ENCODE measurements at places on chromosomes 2 and 18. TPM values are rescaled to one million over a fixed set of nuclear protein-coding genes. Genes with fewer than 3 reads are reported as not detected.

Gene SCYGR4
- total RNA-seq, result not detected

Gene QPCT
- total RNA-seq, result 0.68 TPM

Gene RTP5
- total RNA-seq, result 0.10 TPM

Gene NYAP2
- not detected for total RNA-seq

Gene CRYBA2
- not detected for total RNA-seq

Gene RPE
- 46.3 TPM for total RNA-seq

Gene CASP8
- 56.3 TPM for total RNA-seq

Gene PUS10
- 8.9 TPM for total RNA-seq

Gene BOK
- 0.10 TPM for total RNA-seq

DNA sequence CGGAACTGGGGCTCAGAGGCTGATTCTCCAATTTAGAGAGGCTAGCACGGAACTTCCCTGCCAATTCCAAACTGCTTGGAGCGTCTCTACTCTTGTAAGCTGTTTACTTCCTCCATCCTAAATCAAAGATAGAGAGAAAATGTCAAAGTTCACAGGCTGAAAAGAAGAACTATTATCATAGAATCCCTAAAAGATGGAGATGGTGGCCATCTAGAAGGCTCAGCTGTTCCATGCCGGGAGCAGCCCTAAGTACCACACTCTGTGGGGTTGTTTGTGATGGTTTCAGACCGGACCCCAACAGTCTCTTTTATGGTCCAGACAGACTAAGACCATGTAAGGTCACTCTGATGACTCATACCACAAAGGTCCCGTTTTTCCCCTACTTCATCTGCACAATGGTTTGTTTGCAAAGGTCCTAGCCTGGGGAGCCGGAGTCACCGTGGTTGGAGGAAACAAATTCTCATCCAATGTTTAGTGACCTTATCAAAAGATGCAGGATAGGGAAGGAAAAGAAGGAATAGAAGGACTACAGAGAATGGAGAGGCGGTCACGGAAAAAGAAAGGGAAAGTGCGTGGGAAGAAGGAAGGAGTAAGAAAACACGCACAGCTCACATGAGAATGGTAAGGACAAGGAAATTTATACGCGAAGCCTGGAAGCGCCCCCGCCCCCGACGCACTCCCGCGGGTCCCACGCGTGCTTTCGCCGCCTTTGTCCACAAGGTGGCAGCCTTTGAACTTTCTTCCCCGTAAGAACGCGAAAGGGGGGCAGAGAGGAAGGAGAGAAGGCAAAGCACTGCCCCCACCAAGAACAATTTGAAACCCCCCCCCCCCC lies 453 bp upstream of the ANTXR1 start:
- DNase-seq, result peak; percentile 44

- DNase-seq, result no peak
Observed at GRCh38 chr18:12417687-12418086, 10.0 kb downstream of the PRELID3A start.

- no peak for DNase-seq
Observed at GRCh38 chr18:67582488-67582887, 66.0 kb upstream of the DSEL start.

DNA sequence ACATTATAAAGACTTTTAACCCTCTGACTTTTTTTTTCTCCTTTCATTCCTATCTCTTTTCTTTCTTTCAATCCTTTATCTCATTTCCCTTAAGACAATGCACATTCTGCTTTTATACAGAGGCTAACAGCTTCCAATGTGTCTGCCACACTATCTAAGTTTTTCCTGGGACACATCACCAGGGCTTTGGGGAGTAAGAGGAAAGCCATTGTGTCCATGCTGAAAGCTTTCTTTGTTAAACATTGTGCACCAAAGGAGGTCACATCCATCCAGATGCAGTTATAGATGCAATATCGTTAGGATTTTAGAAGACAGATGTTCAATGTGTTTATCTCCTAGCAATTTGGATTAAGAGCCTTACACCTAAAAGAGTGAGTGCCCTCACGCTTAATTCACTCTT lies 534.1 kb downstream of the CNTNAP5 start:
- DNase-seq, result no peak

DNA sequence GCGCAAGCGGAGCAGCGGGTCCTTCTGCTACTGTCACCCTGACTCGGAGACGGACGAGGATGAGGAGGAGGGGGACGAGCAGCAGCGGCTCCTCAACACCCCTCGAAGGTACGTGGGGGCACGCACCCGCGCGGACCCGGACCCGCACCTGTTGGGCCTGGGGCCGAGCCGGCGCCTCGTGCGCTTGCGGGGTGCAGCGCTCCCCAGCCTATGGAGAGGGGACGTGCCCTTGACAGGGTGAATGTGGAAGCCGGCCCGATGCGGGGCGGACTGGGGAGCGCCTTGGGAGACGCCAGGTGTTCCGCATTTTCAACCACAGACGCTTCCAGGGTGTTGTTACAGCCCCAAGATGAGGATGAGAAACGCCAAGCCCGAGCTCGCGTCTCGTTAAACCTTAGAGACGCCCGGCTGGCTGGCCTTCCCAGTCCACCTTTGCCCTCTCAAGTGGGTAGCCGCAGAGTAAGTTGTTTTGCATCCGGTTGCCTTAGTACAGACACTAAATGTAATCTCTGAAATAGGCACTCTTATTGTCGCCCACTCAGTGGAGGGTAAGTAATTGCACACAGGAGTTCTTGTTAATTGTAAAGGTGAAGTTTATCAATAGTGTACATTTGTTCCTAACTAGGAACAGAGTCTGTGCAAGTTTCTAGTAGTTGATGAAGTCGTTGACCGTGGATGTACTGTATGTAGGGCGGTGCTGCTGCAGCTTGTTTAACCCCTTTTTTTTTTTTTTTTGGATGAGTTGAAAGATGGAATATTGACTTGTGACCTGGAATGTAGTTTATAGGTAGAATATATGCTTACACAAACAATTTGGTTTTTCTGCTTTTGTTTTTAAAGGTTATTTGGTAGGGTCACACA lies 815 bp downstream of the GMCL1 start:
- DNase-seq, result peak; percentile 66

DNA sequence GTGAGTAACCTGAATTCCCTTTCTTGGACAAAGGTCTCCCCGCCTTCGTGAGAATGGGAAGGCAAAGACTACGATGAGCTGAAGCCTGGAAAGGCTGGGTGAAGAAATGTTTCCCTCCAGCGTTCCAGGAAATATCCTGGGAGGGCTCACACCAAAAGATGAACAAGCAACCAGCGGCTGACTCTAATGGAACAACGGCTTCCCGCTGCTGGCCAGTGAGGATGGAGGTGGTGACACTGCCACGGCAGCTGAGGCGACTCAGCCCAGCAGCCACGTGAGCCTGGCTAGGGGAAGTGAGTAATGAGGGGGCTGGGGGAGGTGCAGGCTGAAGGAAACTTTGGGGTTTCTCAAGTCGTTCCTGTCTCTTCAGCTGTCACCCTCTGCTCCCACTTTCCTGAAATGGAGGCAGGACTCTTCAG lies 105.0 kb upstream of the SMAD7 start:
- DNase-seq, result peak; percentile 65

GRCh38 chr2:219496247-219496824 lies 2.4 kb upstream of the GMPPA start:
- no peak for DNase-seq

- no peak for DNase-seq
Observed at GRCh38 chr2:179805001-179805400, 56.4 kb downstream of the ZNF385B start.

- no peak for DNase-seq
Observed at GRCh38 chr2:197993363-197993762, 189.0 kb downstream of the PLCL1 start.

DNA sequence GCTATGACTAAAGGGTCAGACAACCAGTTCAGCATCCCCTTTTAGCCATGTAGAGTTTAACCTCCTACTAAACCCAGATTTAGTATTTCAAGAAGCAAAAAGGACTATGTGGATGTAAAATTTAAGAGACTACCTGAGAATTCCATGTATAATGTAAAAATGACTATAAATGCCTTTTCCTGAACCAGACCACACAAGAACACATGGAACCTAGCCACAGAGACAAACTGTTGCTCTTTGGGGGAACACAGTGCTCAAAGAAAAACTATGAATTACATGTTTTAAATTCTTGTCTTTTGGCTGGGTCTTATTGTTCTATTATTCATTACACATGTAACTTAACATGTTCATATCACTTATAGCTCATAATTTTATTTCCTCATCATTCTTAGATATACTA lies 192.8 kb downstream of the DNER start:
- DNase-seq, result no peak

GRCh38 chr2:196376984-196377877 lies 205.9 kb upstream of the STK17B start:
- peak; percentile 47 for DNase-seq

GRCh38 chr2:119552902-119553301 lies 8.7 kb downstream of the CFAP221 start:
- DNase-seq, result no peak

- no peak for DNase-seq
Observed at GRCh38 chr18:66328296-66328878, 275.5 kb downstream of the CDH19 start.

DNA sequence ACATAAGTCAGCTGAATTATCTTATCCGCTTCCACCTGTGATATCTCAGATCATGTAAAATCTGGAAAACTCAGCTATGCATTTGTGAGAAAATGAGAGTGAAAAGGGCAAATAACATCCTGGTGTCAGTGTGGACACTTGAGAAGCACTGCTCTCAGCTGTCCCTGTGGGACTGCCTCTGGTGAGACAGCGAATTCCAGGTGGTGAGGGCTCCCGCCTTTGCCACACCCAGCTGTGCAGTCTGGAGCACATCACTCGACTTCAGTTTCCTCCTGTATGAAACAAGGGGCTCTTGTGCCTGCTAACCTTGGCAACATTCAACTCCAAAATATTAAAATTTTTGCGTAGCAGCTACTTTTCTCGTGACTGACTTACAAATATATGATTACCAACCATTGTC lies 194.9 kb upstream of the BOD1L2 start:
- no peak for DNase-seq

DNA sequence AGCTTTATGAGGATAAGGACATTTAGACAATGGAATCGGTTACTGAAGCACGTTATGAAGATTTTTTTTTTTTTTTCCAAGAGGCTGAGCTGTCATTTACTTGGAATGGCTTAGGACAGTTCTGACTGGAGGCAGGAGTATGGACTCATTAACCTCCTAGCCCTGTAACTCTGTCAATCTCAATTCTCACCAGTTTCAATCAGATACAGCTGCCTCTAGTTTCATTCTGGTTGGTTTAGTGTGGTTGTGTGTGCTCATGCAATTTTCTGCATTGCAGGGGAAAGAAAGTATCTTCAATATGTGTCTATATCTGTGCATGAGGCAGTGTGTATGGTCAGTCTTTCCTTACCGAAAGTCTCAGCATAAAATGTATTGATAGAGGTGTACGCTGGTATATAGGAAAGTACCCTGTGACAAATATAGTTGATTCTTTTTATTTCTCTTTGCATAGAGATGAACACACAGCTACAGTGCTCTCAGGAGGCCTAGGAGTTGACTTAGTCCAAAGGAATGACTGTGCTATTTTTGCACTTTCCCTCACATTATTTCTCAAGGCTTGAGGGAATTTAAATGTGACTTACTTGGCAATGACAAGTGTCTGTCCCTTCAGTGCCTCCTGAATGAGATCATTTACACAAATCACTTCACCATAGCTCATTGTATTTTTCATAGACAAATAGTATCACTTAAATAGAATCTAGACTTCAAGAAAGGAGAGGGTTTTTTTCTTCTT lies 50.5 kb upstream of the GRB14 start:
- DNase-seq, result no peak

DNA sequence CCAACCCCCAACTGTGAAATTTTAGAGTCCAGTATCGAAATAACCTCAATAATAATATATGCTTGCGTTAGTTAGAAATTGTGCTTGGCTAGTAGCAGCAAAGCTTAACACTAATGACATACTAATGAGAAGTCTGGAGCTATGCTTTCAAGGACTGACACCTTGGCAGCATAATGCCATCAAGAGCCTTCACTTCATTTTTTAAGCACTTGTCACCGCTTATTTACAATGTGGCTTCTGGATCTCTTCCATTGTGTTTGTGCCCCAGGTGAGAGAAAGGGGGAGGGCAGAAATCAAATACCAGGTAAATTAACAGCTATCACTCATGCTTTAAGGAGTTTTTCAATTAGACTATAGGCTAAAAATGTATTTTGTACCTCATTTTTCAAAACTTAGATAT lies 101.5 kb downstream of the CDH7 start:
- no peak for DNase-seq
